ENCODE measurements at places on chromosomes 7 and 10.

DNA sequence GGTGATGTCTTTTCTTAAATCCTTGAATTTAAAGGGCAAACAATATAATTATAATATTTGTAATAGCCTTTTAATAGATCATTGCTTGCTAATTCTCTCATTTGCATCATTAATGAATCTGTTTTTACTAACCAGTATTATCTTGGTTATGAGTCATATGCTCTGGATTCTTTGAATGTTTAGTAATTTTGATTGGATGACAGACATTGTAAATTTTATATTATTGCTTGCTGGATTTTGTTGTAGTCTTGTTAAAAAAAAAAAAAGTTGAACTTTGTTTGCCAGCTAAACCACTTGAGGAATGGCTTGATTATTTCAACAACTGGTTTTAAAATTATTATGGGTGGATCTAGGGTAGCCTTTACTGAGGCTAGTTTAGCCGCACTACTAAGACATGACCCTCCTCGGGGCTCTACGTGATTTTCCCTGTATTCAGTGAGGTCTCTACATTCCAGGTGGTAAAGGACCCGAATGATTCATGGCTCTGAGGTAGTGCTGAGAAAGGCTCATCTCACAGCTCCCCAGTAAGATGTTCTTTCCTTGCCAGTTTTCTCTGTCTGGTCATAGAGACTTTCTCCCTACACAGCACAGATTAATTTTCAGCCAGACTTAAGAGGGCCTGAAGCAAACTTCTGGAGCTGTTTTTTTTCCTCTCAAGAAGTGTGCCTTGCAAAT, 8.5 kb downstream of the C10orf90 start:
- no peak for DNase-seq

DNA sequence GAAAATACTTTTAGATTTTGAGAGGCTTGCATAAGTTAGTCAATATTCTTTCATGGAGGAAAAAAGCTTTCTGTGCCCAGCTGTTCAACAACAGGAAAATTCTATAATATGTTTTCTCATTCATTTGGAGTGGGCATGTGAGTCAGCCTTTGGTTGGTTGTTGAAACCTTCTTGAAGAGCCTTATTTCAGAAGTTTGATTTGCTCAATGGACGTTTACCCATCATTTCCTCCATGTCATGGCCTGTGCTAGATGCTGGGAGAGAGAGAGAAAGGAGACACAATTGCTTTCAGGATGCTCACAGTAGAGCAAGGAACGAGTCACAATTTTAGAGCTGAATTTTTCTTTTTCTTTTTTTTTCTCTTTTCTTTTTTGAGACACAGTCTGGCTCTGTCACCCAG, 181.7 kb downstream of the PRKCQ start:
- no peak for DNase-seq

DNA sequence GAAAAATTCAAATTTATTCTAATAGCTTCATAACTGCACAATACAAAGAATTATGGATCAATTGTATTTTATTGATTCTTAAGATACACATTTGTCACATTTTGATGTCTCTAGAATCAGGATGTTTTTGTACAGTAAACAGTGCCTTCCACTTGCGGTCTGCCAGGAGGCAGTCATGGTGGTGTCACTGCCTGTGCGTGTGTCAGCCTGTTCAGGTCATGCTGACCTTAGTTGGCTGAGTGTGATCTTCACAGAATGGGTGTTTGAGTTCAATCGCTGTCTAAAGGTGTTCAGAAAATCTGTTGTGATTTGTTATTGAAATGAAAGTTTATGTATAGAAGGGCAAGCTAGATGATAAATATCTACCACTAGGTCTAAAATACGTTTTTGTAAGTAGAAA, 20.7 kb downstream of the SEC61A2 start:
- no peak for DNase-seq

- DNase-seq = no peak
Observed at GRCh38 chr7:133859231-133859630, 267.9 kb upstream of the LRGUK start.

DNA sequence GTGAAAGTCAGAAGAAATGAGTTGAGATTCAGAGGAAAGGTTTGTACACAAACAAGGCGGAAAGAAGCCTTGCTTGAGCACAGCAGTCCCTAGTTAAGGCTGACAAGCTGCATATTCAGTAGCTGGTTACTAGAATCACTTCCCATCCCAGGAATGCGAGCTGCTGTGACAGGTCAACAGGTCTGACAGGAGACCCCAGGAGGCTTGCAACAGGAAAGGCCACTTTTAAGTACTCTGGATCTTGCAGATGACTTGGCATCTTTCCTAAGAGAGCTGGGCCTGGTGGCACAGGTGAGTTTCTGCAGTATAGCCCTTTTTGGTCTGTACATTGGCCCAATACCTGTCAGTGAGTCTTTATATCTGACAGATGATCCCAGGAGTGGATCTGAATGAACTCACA, 35.7 kb upstream of the UNC5B start:
- no peak for DNase-seq

DNA sequence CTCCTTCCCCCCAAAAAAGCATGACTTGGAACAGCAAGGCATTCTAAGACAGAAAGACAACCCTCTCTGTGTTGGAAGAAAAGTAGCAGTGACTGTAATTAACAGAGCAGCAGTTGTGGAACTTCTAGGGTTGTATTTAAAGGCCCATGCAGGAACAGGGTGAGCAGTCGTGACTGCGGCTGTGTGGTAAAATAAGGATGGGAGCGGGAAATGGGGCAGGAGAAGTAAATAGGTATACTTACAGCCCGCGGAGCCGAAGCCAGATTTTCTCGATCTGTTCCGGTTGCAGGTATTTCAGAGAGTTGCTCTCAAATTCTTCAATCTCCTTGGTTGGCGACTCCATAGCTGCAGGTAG, 179 bp downstream of the PDE1C start:
- DNase-seq = no peak

GRCh38 chr10:5445006-5445405, 32.6 kb downstream of the NET1 start:
- DNase-seq = no peak

GRCh38 chr7:131555552-131556052, 826 bp downstream of the PODXL start:
- DNase-seq = no peak

- no peak for DNase-seq
Observed at GRCh38 chr10:72796042-72796441, 97.5 kb upstream of the OIT3 start.

GRCh38 chr7:131039355-131039762, 288.3 kb upstream of the MKLN1 start:
- DNase-seq = no peak

- no peak for DNase-seq
Observed at GRCh38 chr10:78937393-78937792, 131.4 kb upstream of the ZMIZ1 start.

DNA sequence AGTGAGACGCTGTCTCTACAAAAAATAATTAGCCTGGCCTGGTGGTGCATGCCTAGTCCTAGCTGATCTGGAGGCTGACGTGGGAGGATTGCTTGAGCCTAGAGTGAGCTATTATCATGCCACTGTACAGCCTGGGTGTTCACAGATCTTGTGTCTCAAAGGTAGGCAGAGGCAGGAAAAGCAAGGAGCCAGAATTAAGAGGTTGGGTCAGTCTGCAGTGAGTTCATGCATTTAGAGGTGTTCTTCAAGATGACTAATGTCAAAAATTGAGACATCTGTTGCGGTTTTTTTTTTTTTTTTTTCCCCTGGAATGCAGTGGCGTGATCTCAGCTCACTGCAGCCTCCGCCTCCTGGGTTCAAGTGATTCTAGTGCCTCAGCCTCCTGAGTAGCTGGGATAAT, 5.4 kb downstream of the PPIA start:
- DNase-seq = no peak

DNA sequence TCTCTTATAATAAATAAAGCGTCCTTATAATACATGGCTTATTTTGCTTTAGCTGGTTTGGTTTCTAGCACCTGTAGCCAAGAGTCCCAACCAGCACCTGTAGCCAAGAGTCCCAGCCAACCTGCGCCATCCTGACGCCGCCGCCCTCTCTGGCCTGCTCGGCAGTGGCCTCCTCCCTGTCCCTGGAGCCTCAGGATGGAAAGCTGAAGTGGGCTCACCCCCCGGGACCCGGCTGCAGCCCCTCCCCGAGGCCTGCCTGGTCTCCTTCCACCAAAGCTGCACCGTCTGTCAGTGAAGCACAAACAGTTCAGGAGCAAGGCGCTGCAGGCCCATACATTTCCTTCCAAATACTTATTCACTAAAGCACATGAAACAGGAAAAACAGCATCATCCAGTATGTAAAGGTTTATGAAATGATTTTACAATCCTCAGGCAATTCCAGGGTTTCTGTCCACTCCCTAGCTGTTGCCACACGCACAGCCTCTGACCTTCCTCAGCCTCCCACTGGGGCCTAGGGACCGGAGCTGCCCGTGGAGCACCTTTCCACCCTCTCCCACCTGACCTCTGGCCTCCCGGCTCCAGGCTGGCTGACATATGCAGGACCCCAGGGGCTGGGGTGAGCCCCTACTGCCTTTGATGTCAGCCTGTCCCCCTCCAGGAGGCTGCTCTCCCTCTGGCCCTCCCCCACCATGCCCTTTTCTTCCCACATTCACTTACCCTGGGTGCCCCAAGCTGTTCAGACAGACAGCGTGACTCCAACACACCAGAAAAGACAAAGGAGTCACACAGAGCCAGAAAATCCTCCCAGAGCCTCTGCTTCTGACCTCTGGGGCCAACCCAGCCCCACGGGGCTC, 149.6 kb upstream of the PPP2R2D start:
- no peak for DNase-seq

DNA sequence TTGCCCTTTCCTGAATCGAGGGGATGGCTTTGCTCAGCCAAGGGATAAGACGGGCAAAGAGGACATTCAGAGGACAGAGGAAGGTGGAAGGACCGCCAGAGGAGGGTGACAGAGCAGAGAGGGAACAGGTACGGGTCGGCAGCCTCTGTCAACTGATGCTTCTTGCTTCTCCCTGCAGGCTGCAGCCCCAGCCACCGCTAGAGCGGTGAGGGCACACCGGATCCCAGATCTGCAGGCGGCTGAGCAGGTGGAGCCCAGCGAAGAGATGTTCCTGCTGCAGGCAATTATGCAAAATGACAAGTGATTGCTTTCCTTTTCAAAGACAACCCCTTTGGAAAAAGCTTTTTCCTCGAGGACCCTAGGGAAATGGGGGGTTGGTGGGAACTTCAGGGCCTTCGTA, 181.9 kb upstream of the ANKRD30A start:
- no peak for DNase-seq

DNA sequence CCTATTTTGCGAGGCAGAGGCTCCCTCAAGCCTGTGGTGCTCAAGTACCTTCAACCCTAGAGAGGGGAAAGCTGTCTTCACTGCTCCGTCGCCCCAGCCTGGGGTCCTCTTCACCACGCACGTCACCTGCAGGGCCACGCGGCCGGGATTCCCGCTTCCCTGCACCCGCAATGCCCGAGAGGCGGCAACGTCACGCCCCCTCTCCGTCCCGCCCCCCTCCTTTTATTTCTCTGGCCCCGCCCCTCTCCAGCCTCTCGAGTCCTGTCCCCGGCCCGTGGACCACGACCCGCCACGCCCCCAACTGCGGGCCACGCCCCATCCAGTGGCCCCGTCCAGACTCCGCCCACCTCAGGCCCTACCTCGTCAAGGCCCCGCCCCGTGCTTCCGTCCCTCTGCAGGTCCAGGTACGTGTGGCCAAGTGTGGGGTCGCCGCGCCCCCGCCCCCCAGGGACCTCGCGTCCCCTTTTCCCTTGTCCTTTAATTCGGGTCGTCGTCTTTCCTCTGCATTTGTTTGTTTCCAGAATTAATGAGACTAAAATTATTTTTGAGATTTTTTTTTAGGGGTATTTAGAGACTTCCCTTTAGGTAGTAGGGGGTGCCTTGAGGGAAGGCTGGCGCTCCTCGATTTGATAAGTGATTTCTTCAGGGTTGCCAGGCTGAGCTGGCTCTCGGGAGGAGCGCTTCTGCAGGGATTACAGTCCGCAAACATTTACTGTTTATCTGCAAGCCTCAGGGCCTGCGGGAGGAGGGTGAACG, 69.8 kb upstream of the BAIAP2L1 start:
- DNase-seq = peak; percentile 67
